Sigmoid colon (tissue), 7 donors: ENCODE measurements at places on chromosomes 1 and 21. TPM values are rescaled to one million over a fixed set of nuclear protein-coding genes. Genes with fewer than 3 reads are reported as not detected.

DNA sequence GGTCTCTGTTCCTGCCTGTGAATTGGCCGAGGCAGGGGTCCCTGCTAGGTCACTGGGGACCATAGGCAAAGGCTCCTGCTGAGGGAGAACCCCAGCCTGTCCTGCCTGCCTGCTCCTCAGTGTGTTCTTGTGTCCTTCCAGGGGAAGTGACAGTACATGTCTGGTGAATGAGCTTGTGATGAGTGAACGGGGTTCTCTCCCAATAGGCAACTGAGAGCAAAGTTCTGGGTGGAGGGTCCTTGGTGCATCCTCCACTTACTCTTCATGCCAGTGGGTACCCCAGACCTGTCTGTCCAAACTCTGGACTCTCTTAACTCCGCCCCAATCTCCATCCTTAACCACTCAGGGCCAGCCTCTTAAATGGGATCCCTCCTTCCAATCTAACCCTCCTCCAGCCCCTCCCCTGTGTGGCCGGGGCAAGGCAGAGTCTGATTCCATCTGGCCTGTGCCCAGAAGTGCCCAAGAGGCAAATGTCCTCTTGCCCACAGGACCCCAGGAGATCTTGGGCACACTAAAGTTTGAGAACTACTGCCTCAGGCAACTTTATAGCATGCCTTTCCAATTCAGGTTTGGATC lies 2.0 kb downstream of the XKR8 start:
- H3K4me3 ChIP-seq = no peak overlapping the region
- H3K36me3 ChIP-seq = peaks cover 6% of the 10 kb centered on the region
- no peaks in the 10 kb centered on the region for H3K27me3 ChIP-seq
- no peak for DNase-seq

GRCh38 chr1:200783926-200784325 lies 45.2 kb downstream of the CAMSAP2 start:
- H3K27ac ChIP-seq = no peak overlapping the region
- no peaks in the 10 kb centered on the region for H3K27me3 ChIP-seq
- no peak overlapping the region for H3K4me3 ChIP-seq

- no peaks in the 10 kb centered on the region for H3K27me3 ChIP-seq
- H3K36me3 ChIP-seq = no peaks in the 10 kb centered on the region
- no peak overlapping the region for H3K27ac ChIP-seq
- DNase-seq = no peak
- H3K4me3 ChIP-seq = no peak overlapping the region
- no peaks in the 10 kb centered on the region for H3K4me1 ChIP-seq
Observed at GRCh38 chr1:117045644-117046043, 14.5 kb upstream of the TTF2 start.

DNA sequence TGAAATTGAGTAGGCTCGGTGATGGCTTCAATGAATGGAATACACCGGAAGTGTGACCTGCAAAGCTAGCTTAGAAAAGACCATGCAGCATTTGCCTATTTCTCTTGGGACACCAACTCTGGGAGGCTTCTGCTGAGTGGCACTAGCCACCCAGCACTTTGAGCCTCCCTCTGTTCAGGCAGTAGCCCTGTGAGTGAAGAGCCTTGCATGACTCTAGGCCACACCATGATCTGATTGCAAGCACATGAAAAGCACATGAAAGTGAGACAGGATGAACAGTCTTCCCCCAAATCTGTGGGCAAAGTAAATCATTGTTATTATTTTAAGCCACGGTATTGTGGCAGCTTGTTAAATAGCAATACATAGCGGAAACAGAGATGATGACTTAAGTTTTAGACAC lies 2.8 kb downstream of the CD48 start:
- H3K27ac ChIP-seq = peak overlapping the region; percentile 31
- H3K4me1 ChIP-seq = no peaks in the 10 kb centered on the region
- no peaks in the 10 kb centered on the region for H3K27me3 ChIP-seq

PTGFR gene
- total RNA-seq = 3.0 TPM

FAM110D gene
- 4.2 TPM for total RNA-seq
